ENCODE measurements at places on chromosomes 16 and 17.
A peak's percentile ranks its signal among the peaks of the same experiment; 100 is the strongest.

GRCh38 chr16:69395859-69396186 lies 10.0 kb upstream of the TERF2 start:
- DNase-seq = no peak

GRCh38 chr17:77958716-77959125 lies 218 bp downstream of the TNRC6C start:
- no peak for DNase-seq

DNA sequence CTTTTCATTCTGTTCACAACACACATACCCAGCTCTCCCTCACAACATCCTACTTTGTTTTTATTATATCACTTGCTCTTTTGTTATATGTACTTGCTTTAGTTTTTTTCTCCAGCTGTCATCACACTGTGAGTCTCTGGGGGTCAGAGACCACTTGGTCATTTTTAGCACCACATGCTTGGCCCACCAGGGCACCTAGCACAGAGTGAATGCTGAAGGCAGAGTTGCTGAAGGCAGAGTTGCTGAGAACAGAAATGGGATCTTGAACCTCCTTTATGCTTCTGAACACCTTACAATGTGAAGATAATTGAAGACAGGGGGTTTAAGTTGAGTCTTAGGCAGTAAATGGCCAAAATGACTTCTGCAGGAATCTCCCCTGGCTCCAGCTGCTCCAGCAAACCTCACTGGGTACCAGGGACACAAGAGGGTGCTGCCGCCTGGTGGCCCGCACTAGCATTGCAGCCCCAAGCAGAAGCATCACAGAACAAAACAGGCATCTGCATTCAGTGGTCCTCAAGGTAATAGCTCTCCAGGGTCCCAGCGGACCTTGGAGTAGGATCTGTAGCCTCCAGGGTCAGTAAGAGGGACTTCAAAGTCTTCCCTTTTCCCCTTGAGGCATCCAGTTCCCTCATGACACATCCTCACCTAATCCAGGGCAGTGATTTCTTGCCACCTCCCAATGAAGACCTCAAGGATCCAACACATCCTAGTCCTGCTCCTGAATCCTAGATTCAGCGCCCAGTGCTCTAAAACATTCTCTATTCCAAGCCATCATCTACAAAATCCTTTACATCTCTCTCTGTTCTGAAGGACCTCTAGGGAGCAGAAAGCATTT lies 1972.6 kb downstream of the TP53TG3F start:
- no peak for DNase-seq

DNA sequence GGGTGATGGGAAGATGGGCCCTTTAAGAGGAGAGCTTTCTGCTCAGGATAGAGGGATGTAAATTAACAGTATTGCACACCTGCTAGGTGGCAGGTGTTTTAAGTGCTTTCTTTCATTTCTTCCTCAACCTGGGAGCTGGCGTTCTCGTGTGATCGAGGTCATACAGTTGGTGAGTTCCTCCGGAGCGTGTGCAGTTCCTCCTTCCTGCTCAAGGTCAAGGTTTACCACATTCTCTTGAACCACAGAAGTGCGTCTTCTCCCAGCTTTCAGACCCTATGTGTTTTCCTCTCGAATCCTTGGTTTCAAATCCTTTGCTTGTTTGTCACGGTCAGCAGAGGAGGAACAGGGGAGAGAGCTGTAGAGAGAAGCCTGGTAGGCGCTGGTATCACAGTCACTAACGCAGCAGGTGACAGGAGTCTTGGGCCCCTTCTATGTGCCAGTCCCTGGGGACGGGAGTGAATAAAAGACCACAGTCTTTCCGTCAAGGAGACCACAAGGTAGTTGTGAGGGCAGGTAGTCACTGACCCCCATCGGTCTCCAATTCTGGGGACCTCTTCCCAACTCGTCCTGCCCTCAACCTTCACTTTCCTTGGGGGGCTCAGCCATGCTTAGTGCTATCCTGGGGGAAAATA lies 791 bp downstream of the DNAI2 start:
- DNase-seq = no peak

DNA sequence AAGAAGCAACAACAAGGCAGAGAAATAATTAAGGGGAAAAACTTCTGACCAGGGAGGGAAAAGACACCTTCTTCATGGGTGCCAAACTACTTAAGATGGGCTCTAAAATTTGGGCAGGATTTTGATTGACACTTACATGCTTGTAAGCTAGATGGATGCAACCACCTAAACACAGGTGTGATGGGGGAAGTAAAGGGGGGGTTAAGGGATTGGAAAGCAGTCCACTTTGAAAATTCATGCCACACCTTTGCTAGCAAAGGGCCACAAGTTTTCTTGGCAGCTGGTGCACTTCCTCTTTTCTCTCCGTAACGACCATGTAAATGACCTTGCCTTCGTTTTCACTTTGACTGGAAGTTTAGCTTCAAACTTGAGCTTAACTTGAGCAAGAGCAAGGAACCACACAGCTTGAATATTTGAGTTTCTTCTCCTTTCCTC lies 14.3 kb upstream of the PRKAR1A start:
- no peak for DNase-seq

DNA sequence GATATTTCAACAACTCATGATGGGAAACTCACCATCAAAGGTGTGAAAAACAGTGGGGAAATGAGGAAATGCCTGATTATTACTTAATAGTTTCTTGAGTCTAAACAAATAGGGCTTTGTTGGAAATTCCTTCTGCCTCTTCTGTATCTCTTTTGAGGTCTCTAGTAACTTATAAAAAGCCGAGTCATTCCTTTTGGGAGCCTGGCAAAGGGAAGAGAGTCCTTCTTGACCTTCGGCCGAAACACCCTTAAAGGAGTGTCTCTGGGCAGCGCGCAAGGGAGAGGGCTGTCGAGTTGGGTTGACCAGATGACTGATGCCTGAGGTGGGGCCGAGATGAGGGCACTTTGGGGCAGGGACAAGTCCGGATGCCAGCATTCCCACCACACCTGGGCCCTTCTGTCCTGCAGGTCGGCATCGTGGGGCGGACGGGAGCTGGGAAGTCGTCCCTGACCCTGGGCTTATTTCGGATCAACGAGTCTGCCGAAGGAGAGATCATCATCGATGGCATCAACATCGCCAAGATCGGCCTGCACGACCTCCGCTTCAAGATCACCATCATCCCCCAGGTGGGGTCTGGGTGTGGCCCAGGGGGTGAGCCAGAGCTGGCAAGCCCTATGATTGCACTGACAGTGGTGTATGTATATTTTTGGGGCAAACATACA lies 89.2 kb downstream of the ABCC6 start:
- no peak for DNase-seq

- no peak for DNase-seq
Measured at GRCh38 chr16:47604306-47604705, 143.2 kb downstream of the PHKB start.

- no peak for DNase-seq
Measured at GRCh38 chr17:19453296-19453695, 42.3 kb downstream of the RNF112 start.

- no peak for DNase-seq
Measured at GRCh38 chr17:65402513-65403496, 158.6 kb downstream of the AXIN2 start.

DNA sequence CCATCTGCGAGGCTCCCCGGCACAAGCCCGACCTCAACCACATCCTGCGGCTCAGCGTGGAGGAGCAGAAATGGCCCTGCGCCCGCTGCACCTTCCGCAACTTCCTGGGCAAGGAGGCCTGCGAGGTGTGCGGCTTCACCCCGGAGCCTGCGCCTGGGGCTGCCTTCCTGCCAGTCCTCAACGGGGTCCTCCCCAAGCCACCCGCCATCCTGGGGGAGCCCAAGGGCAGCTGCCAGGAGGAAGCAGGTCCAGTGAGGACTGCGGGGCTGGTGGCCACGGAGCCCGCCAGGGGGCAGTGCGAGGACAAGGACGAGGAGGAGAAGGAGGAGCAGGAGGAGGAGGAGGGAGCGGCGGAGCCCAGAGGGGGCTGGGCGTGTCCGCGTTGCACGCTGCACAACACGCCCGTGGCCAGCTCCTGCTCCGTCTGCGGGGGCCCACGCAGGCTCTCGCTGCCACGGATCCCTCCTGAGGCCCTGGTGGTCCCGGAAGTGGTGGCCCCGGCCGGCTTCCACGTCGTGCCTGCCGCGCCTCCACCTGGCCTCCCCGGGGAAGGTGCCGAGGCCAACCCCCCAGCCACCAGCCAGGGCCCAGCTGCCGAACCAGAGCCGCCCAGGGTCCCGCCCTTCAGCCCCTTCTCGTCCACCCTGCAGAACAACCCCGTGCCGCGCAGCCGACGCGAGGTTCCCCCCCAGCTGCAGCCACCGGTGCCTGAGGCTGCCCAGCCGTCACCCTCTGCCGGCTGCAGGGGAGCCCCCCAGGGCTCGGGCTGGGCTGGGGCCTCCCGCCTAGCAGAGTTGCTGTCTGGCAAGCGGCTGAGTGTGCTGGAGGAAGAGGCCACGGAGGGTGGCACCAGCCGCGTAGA lies 13.1 kb upstream of the PRR35 start:
- DNase-seq = no peak

DNA sequence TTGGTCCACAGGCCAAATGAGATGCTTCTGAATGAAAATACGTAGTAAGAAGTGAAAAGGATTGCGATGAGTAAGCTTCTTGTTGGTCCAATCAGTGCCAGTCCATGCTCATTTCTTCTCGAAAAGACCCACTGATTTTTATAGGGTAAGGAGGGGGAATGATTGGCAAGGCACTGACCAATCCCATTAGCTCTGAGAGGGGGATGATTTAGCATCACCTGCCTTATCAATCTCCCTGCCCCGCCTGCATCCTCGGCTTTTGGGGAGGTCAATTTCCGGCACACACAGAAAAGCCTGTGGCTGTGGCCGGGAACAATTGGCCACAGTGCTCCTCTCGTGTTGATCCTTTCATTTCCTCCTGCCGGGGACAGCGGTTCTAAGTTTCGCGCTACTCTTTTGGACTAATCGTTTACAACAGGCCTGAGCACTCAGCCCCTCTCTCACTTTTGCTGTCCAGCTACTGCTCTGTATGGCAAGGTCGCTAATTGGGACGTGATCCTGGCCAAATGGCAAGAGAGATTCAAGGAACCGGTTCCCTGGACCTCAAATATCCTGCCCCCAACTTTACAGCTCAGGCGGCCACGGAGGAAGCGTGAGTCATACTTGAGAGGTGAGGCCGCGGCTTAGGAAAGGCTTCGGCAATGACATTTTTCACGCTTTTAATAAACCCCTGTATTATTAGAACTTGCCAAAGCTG lies 43.1 kb downstream of the TBX4 start:
- DNase-seq = peak; percentile 45

- no peak for DNase-seq
Measured at GRCh38 chr16:19705146-19705501, 12.9 kb downstream of the KNOP1 start.

GRCh38 chr17:7329997-7330637 lies 982 bp upstream of the NEURL4 start:
- DNase-seq = peak; percentile 82

DNA sequence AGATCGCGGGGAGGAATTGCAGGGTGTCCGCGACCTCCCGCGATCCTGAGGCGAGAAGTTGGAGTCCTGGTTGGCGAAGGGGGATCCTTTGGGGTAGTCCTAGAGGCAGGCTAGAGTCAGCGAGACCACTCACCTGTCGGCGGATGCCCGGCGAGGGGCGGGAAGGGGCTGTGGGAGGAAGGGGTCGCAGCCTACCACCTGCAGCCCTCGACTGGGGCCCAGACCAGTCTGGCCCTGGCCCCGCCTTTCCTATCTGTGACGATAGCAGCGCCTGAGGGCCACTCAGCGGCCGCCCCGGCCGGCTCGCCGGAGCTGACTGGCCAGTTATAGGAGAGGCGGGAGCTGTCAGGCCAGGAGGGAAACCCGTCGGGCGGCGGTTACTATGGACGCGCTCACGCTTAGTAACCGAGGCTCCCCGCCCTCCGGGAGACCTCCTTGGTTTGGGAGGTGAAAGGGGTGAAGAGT lies at the start of gene TEKT3:
TSS of gene TEKT3 (minus strand) at position 213 of the 465 bp plus-strand sequence. CDS start 10,012 bp downstream, outside the sequence.
- DNase-seq = peak; percentile 55

- DNase-seq = no peak
Measured at GRCh38 chr16:14499110-14499509, 130.9 kb downstream of the PARN start.

- no peak for DNase-seq
Measured at GRCh38 chr16:50066482-50067289, 916 bp downstream of the HEATR3 start.

DNA sequence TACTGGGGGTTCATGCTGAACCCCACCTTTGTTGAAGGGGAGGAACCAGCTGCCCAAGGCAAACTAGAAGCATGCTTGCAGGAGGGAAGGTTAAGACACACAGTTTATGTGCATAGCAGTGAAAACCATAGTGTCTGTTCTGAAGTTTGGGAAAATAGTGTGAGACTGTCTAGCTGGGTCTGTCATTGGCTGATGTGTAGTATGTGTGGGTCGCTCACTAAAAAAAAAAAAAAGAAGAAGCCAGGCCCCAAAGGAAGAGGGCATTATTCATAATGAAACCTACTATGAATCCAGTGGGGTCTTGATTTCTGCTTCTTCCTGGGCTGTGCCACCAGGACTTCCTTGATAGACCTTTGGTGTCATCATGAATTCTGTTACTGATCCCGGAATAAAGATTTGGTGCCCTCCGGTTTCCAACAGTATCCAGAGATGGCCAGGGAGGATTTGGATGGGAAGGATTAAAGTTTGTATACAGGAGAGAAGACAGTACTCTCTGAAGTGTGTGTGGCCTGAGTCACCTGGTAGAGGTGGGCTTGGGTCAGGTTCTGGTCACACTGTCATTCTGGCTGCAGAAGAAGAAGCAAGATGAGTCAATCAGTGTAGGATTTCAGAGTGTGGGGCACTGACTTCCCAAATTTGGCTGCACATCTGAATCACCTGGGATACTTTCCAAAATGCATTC lies 220.3 kb downstream of the PRKCA start:
- no peak for DNase-seq

GRCh38 chr17:12659500-12659899 lies 6.2 kb upstream of the MYOCD start:
- DNase-seq = no peak
